ENCODE measurements at places on chromosomes 13 and 19.

DNA sequence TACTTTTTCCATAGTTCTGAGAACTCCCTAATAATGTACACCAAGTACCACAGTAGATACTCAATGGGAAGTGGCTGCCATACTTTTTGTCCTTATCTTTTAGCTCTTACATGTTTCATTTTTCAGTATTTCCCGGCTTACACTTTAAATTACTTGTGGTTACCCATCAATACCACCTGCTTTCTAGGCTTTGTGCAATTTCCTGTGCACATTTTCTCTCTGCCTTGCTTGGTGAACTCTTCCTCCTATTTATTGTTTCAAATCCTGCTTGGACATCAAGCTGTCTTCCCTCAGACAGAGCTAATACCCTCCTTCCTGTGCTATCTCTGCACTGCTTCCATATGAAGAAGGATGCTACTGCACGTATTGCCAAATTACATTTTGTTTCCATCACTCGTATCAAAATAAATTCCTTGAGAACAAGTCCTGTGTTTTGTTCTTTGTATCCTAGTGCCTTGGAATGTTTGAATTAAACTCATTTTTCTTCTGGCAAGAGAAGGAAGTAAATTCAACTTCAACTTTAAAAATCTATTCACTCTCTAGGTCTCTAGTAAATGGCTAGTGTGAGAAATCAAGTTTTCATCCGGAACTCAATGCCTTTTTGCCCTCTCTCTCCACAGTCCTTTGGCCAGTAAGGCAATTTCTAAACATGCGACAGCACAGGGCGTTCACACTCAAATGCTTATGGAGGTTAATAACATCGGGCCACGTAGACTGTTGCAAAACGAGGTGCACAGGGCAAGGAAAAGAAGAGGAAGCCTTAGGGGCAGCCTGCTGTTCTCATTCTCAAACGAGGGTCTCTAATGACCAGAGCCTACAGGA, 5.6 kb downstream of the ZAR1L start:
- no peak for DNase-seq

GRCh38 chr13:93818345-93818744, 591.7 kb downstream of the GPC6 start:
- no peak for DNase-seq

DNA sequence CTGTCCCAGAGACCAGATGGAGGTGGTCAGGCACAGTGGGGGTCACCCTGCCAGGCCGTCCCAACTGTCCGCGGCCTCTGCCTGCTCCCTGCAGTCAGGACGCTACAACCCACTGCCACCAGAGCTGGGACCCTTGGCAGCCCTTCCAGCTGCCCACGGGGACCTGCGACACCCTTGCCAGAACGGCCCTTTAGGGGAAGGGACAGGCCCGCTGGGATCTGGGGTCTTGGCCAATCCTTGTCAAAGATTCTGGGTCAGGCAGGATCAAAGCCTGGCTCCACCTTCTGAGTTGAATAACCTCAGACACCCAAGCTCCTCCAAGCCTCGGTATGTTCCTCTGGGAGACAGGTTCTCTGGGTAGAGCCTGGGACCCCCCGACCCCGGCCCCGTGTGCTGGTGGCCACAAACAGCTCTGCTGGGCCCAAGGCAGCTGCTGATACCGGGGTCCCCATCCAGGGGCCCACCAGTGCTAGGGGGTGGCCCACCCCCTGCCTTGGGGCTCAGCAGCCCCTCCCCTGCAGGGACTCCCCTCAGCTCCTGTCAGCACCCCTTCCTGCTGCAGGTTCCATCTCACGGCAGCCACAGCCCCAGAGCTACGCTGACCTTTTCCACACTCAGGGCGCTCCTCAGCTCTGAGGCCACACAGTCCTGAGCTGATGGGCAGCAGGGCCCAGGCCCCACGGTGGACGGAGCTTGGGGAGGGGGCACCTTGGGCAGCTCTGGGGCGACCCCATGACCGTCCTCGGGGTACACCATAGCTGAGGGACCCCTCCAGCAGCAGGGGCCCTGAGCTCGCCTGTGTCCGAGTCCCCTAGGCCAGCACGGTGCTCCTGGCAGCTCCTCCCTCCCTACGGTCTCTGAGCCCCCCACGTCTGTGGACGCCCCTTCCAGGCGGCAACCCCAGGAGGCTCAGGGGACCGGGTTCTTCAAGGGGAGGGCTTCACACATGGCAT, 18.4 kb downstream of the SBNO2 start:
- no peak for DNase-seq

DNA sequence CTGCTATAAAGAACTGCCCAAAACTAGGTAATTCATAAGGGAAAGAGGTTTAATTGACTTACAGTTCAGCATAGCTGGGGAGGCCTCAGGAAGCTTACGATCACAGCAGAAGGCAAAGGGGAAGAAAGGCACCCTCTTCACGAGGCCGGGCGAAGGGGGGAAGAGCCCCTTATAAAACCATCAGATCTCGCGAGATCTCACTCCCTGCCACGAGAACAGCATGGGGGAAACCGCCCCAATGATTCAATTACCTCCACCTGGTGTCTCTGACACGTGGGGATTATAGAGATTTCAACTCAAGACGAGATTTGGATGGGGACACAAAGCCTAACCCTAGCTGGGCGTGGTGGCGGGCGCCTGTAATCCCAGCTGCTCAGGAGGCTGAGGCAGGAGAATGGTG, 42.8 kb downstream of the SLC6A16 start:
- no peak for DNase-seq

DNA sequence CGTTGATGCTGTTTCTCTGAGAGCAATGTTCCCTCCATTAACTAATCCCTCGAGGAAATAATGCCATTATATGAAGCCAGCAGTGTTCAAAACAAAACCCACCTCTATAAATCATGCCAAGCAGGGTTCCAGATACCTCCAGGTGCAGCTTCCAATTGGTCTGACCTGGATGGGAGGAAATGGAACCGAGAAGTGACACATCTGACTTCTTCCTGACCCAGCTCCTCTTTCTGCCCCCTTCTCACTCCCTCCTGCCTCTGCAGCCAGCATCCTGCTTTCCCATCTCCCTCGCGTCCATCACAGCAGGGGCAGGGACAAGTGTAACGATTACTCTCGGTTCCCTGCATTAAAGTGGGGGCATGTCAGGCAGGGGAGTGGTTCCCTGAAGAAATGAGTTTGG, 37.5 kb downstream of the HSPH1 start:
- DNase-seq, result no peak

GRCh38 chr19:16760990-16761389, 41.3 kb downstream of the NWD1 start:
- no peak for DNase-seq

GRCh38 chr19:41226874-41227390, 7.9 kb downstream of the AXL start:
- DNase-seq, result no peak

GRCh38 chr13:48593536-48593935, 60.2 kb upstream of the CYSLTR2 start:
- no peak for DNase-seq

DNA sequence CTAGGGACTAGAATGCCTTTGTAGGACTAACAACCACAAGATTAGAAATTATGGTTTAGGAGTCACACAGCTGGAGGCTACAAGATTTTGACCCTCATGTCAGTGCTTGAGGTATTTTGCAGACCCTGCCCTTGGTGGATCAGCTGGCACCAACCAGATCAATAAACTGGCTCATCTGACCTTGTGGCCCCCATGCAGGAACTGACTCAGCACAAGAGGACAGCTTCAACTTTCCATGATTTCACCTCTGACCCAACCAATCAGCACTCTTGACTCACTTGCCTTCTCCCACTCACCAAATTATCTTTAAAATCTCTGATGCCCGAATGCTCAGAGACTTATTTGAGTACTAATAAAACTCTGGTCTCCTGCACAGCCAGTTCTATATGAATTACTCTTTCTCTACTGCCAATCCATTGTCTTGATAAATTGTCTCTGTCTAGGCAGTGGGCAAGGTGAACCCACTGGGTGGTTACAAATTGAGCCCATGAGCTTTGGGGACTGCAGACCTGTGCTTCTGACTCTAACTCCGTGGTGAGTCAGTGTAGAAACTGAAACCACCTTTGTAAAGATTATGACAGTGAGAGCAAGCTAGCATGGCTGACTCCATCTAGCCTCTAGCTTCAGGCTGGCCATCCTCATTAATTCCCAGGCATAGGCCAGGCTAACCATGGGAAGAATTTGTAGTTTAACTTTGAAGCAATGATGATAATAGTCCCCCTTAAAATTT, 33.9 kb upstream of the CEACAM8 start:
- DNase-seq, result no peak

DNA sequence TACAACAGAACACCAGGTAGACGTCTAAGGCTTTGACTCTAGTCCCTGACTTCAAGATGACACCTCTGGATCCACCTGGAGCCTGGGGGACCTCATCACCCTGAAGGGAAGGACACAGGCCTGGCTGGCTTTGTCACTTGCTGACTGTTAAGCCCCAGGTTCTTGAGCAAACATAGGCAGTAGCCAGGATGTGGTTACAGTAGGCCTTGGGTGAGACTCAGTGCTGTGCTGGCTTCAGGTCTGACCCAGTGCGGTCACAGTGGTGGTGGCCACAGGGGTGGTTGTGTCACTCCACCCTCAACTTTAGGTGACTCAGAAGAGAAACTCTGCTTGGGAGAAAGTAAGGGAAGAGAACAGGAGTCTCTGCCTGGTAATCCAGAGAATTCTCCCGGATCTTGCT, 497.8 kb downstream of the UQCRFS1 start:
- no peak for DNase-seq

GRCh38 chr19:51242881-51243630, 7.8 kb upstream of the SIGLECL1 start:
- no peak for DNase-seq

GRCh38 chr19:41821003-41821735, 23.3 kb downstream of the LYPD4 start:
- no peak for DNase-seq

GRCh38 chr19:38971672-38972071, 3.9 kb downstream of the FBXO17 start:
- DNase-seq, result no peak

- no peak for DNase-seq
Measured at GRCh38 chr13:42706286-42706685, 75.1 kb upstream of the FAM216B start.

DNA sequence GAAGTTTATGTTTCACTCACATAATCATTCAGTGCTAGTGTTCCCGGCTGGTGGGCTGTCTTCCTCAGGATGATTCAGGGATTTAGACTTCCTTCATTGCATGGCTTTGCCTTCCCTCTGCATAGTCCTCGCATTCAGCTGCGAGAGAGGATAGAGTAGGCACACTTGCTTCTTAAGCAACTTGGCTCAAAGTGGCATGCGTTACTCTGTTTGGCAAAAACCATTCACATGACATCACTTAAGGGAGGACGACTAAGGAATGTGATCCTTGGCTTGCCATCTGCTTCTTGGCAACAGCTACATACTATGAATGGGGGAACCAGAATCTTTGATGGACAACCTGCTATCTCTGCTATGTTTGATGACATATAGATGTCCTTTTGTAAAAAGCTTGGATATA, 359.3 kb downstream of the TDRD3 start:
- DNase-seq, result no peak

DNA sequence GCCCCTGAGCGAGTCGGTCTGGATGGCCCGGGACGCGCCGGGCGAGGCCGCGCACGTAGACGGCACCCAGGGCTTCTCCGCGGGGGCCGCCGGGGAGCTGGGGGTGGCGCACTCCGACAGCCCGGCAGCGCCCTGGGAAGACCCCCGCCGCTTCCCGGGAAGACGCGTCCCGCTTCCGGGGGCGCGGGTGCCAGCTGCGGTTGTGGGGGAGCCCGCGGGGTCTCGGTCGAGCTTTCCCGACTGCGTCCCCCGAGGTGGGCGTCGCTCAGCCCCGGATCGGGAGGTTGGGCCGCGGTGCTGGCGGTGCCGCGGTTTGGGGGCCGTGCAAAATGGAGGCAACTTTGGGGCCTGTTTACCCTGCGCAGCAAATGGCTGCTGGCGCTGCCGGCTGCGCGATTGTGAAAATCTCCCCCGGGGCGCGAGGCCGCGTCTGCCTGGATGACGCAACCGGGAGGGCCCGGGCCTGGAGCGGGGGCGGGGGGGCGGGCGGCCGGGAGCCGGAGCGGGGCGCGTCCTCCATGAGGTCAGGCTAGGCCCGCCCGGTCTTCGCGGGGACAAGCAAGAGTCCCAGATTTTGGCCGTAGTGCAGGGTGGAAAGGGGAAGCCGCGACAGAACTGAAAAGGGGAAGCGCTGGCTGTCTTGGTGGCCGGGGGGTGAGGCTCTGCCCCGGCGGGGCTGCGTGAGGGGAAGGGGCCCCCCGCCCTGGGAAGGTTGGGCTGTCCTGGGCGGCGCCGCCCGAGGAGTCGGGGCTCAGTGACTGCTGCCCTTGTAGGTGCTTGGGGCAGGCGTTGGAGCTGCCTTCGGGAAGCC, 11.3 kb downstream of the PEAK3 start:
- DNase-seq, result no peak

DNA sequence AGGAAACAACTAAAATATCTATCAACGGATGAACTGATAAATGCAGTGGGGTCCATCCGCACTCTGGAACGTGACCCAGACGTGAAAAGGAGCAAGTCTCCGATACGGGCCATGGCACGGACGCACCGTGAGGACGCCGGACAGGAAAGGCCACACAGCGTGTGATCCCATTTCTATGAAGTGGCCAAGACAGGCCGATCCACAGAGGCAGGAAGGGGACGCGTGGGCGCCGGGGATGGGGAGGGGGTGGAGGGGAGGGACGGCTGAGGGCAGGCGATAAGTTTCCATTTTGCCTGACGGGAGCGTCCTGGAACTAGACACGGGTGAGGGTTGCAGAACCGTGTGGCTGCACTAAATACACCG, 13.8 kb downstream of the SHC2 start:
- DNase-seq, result no peak

- DNase-seq, result peak; percentile 47
Measured at GRCh38 chr13:110713981-110714796, 689 bp downstream of the ING1 start.

DNA sequence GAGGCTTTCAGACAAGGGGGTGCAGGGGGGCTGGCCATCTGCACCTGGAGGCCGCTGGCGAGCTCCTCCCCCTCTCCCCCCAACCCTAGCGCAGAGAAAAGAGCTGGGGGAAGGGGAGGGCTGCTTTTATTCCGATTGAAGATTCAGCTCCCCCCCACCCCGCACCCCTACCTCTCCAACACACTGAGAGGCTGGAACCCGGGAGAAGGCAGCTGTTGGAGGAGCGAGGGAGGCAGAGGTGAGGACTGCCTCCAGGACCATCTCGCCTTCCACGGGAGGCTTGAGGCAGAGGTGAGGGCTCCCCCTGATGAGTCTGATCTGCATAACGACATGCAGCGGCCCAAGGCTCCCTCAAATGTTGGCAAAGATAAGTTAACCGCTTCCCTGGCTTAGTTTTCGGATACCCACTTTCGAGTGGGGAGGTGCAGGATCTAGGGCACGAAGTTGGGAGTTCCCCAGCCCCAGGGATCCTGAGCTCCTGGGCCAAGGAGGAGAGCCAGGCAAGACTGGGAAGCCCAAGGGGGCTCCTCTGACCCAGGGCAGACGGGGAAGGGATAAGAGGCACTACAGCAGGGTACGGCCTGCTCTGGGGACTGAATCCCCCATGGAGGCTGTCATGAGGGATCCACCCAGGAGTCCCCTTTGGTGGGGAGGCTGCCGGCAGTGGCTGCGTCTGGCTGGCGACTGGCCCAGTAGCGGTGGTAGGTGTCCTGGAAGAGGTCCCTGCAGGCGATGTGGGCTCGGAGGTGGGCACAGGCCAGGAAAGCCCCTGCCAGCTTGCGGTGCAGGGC, 1.2 kb upstream of the NUMBL start:
- DNase-seq, result no peak

- no peak for DNase-seq
Measured at GRCh38 chr13:52405369-52405766, 604 bp downstream of the THSD1 start.

GRCh38 chr13:27194895-27195764, 23.5 kb upstream of the USP12 start:
- DNase-seq, result no peak
